Hematopoietic multipotent progenitor cell (in vitro differentiated cells): ENCODE measurements at places on chromosomes 5 and 9. TPM values are rescaled to one million over a fixed set of nuclear protein-coding genes. Genes with fewer than 3 reads are reported as not detected.

- no peak for DNase-seq
Observed at GRCh38 chr9:93422977-93423616, 28.4 kb upstream of the FAM120A start.

DNA sequence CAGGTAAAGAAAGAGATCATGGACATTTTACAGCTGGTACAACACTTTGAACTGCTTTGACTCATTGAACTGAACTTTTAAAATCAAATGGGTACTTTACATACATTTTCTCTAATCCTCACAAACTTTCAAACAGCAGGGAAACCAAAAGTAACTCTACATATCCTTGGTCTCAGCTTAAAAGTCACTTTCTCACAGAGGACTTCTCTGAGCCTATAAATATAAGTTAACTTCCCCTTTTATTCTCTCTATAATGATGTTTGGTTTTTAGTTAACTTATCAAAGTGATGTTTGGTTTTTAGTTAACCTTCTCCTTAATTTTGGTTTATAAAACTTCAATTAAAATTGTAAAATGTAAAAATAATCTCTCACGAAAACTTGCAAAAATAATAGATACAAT, 209.8 kb downstream of the MCTP1 start:
- DNase-seq = no peak

GRCh38 chr5:173138707-173139106, 5.6 kb upstream of the BNIP1 start:
- no peak for DNase-seq

DNA sequence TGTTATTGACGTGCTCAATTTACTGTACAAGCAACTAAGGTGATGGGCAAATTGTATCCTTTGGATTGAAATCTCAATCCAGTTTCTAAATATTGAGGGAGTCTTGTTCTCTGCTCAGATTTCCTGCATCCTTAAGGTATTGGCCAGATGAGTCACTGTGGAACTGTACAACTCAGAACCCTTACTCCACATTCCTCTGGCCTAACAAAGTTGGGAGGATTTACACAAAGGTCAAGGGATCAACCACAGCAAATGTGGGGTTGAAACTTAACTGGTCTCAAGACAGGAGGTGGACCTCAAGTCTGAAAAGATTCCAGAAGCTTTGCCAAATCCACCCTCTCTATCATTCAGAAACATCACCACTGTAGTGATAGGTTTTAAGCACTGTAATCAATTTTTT, 81.5 kb upstream of the AGXT2 start:
- no peak for DNase-seq

- no peak for DNase-seq
Observed at GRCh38 chr9:124256517-124257069, 1.2 kb upstream of the NEK6 start.

- no peak for DNase-seq
Observed at GRCh38 chr9:75855509-75855908, 35.0 kb upstream of the PCSK5 start.

GRCh38 chr5:14153071-14153864, 10.1 kb downstream of the TRIO start:
- DNase-seq = no peak

DNA sequence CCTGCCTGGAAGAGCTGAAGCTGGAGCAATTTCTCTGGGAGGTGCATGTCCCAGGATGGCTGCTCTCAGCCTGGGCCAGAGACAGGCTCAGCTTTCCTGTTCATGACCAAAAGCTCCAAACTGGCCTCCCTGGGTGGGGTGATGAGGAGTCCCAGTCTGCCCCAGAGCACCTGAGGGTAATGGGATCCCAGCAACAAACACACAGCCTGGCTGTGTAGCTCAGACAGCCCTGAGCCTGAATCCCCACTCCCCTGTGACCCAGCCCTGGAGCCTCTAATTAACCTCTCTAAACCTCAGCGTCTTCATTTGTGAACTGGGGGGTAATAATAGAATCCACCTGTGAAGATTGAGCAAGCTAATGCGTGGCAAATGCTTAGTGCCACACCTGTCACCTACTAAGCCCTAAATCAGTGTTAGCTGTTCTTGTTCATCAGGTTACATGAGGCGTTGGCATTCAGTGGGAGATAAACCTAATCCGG, 67.5 kb downstream of the HSPA4 start:
- no peak for DNase-seq

- DNase-seq = no peak
Observed at GRCh38 chr5:75053054-75053303, 621 bp upstream of the GCNT4 start.

DNA sequence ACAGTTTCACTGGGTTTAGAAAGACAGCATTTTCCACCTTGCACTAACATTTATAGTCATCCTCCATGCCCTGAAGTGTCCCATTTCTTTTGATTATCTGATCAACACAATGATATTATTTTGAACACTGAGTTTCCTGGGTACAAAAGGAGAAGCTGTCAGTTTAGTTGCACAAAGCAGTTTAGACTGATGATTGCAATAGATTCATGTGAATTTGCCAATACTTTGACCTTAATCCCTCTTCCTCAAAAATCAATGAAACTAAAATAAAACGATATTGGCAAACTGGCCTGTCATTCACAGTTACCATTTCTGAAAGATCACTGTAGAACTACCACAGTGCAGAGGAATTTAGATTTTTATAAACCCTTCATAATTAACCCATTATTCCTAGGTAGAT, 34.2 kb upstream of the RASGRF2 start:
- DNase-seq = no peak

GRCh38 chr5:107474716-107475489, 195.8 kb downstream of the EFNA5 start:
- no peak for DNase-seq

- no peak for DNase-seq
Observed at GRCh38 chr5:38605610-38606009, 49.2 kb upstream of the LIFR start.

- no peak for DNase-seq
Observed at GRCh38 chr9:100294806-100295205, 57.9 kb downstream of the TEX10 start.

DNA sequence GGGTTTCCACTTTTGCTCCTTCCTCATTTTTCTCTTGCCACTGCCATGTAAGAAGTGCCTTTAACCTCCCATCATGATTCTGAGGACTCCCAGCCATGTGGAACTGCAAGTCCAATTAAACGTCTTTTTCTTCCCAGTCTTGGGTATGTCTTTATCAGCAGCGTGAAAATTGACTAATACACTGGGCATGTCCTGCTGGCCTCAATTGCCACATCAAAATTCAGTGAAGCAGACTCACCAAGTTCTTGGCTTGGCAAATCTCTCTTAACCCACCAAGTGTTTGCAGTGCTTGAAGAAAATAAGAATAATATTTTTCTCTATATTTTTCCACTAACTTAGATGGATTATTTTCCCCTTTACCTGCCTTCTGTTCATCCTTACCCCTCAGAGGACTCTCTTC, 212.0 kb downstream of the BRINP1 start:
- DNase-seq = no peak

DNA sequence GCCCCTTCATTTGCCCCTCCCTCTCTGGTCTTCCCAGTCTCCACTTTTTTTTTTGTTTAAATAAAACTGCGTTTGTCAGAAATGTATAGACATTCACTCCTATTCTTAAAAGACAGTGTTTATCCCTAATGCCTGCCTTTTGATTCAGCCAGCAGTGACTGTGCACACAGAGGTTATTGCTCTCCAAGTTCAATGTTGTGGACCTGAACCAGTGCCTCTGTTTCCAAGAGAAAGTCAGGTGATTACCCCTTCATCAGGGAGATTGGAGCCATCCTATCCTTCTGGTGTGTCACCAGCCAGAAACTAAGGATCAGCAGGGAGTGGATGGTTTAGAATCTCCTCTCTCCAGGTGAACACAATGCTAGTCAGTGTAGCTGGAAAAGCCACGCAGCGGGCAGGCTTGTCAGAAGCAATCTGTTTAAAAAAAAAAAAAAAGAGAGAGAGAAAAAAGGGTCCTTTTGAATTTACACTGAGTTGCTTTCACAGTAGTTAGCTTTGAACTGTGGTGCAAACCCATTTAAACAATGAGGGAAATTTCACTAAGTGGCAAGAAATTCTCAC, 167.5 kb upstream of the DMRT1 start:
- DNase-seq = no peak

DNA sequence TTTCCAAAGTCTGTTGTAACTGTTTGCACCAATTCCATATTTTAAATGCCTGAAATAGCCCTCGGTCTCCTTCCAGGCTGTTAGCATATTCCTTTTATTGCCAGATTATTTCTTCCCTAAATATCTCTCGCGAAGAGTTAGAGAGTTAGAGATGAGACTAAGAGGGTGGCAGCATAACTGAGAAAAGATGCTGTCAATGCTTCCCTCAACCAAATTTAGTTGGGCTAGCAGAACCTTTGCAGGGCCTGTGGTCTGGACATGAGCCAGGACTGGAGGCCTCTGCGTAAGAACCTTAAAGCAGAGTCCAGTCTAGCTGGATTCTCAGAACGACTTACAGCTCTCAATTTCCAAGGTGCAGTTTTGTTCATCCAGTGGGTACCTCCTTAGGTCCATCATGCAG, 135.9 kb downstream of the GABRB2 start:
- DNase-seq = no peak

- no peak for DNase-seq
Observed at GRCh38 chr5:24053737-24054136, 546.3 kb downstream of the PRDM9 start.

DNA sequence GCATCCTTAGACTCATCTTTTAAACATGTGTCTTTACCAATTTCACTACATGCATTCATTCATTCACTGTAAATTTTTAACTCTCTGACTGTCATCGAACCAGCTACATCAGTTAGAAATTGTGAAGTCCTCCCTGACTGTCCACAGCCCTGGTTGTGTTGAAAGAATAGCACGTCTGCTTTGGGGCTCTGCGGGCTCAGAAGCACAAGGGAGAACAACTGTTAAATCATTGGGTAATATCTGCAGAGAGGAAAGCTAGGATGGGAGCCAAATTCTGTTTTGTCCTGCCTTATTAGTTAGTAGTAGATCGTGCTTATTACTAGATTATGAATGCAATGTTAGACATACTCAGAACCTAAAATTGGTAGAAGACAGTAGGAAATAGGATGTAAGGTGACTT, 26.3 kb upstream of the FAM120AOS start:
- DNase-seq = no peak

GRCh38 chr9:70257502-70257901, 1.3 kb upstream of the SMC5 start:
- no peak for DNase-seq

GRCh38 chr9:110050925-110051355, 157.0 kb downstream of the C9orf152 start:
- peak; percentile 61 for DNase-seq

GRCh38 chr5:97096846-97097245, 45.6 kb downstream of the LIX1 start:
- DNase-seq = no peak

DNA sequence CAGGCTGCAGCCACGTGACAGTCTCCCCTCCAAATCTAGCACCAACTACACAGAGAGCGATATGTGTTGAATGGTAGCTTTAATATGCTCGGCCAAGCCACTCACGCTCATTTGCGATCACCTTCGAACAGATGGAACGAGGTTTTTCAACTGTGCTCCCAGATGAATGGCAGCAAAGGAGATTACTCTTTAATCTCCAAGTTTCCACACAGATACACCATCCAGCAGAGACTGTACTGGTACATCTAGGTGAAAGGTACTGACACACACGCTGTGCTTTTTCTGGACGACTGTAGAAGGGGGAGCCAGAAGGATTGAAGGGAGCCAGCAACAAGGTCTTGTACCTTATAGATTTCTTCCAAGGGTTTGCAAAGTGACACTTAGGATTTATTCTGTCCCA, 263.9 kb downstream of the NR3C1 start:
- no peak for DNase-seq

DNA sequence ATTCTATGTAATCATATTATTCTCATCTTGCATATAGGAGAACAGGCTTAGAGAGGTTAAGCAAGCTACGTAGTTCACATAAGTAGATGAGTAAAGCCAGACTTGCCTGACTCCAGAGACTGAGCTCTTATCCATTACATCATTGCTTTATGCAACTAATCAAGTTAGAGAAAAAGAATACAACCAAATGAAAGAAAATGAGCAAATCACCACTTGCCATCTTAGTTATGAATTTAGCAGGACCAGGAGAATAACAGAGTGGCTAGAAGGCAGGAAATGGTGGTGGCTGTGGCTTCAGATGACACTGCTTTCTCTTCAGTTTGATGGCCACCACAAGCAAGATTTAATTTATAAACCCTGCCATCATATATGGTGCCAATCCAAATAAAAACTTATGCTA, 26.6 kb downstream of the POC5 start:
- DNase-seq = peak; percentile 38

- no peak for DNase-seq
Observed at GRCh38 chr9:92615790-92616189, 54.1 kb downstream of the IPPK start.

DNA sequence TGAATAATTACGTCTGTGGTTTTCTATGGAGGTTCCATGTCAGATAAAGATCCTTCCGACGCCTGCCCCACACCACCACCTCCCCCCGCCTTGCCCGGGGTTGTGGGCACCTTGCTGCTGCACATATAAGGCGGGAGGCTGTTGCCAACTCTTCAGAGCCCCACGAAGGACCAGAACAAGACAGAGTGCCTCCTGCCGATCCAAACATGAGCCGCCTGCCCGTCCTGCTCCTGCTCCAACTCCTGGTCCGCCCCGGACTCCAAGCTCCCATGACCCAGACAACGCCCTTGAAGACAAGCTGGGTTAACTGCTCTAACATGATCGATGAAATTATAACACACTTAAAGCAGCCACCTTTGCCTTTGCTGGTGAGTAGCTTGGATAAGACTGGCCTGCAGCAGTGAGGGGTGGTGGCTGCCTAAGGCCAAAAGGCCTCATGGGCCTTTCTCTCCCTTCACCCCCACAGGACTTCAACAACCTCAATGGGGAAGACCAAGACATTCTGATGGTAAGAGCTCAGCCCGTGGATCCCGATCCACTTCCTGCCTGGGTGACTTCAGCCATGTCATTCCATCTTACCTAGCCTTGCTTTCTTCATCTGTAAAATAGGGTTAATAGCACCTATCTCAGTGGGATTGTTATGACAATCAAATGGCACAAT, at the start of gene IL3:
Gene IL3 (plus strand): TSS at position 155 of the 661 bp plus-strand sequence. CDS start 52 bp downstream, at position 207.
- no peak for DNase-seq

DNA sequence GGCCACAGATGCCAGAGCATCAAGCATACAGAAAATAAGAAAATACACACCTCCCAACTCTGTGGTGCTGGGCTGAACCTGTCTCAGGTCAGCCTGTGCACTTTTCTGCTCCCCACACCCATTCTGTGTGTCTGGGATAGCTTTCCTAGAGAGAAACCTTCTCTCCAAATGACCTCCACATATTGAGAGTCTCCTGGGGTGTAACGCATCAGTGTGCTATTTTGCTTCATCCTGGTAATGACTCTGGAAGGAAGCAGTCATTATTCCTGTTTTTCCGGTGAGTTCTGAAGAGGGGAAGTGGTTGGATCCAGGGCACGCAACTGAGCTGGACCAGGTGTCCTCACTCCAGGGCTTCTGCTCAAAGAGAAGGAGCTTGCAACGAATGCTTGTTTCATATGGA, 73.2 kb upstream of the SH3PXD2B start:
- no peak for DNase-seq

- DNase-seq = no peak
Observed at GRCh38 chr5:12526113-12526512, 621.9 kb upstream of the CTNND2 start.

CDH12 gene
- total RNA-seq = not detected

SMIM27 gene
- total RNA-seq = 9.2 TPM

CDKN2B-AS1 gene
- not detected for total RNA-seq

BARX1 gene
- not detected for total RNA-seq

ALAD gene
- total RNA-seq = 42.0 TPM

BRIX1 gene
- total RNA-seq = 6.7 TPM

TAF9 gene
- total RNA-seq = 46.3 TPM

SLC6A18 gene
- not detected for total RNA-seq

SLC6A7 gene
- total RNA-seq = under 0.01 TPM

PCDHA4 gene
- total RNA-seq = 0.27 TPM

TAF11L5 gene
- not detected for total RNA-seq

ALDOB gene
- total RNA-seq = not detected

RASGEF1C gene
- under 0.01 TPM for total RNA-seq

YTHDC2 gene
- 18.9 TPM for total RNA-seq
